Activated CD8-positive, alpha-beta memory T cell treated with anti-CD3 and anti-CD28 coated beads for 4 hours (primary cell): ENCODE measurements at places on chromosomes 3 and 15.
A peak's percentile ranks its signal among the peaks of the same experiment; 100 is the strongest.

GRCh38 chr3:195160257-195160898 lies 110.6 kb downstream of the XXYLT1 start:
- no peak for DNase-seq

- DNase-seq: no peak
These were observed 241.8 kb downstream of the TBC1D5 start for GRCh38 chr3:17500618-17501017.

GRCh38 chr3:179072100-179072438 lies 460 bp upstream of the ZMAT3 start:
- DNase-seq: peak; percentile 23

DNA sequence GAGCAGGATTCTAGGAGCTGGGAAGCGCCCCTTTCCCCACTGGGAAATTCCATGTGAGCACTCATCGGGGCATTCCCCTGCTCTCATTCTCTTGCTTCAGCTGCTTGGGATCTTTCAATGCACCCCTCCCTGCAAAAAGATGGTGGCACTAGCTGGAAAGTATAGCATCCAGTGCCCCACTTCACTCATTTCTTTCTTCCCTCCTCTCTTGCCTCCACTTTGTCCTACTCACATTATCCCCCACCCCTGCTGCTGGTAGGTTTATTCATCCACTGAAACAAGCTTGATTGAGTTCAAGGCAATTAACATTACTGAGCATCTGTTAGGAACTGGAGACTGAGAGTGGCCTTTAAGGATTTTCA lies 84.8 kb upstream of the LIMD1 start:
- DNase-seq: no peak

GRCh38 chr15:74896316-74896715 lies 6.5 kb downstream of the MPI start:
- DNase-seq: no peak

- no peak for DNase-seq
These were observed 1332.8 kb downstream of the ZPLD1 start for GRCh38 chr3:103767635-103768034.

DNA sequence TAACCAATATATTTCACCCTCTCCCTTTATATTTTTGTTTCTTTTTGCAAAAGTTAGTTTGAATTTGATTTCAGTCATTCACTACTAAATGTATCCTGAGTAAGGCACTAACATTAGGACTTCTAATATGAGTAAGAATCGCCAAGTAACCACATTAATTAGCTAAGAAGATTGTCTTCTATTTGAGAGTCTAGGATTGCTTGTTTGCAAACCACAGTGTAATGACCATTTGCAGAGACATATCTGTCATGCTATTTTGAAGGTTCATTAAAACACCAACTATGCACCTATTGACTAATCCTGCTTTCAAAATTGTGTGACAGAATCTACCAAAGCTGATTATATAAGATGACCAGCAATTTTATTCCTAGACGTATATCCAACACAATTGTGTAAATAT lies 5.3 kb upstream of the EID1 start:
- DNase-seq: no peak

DNA sequence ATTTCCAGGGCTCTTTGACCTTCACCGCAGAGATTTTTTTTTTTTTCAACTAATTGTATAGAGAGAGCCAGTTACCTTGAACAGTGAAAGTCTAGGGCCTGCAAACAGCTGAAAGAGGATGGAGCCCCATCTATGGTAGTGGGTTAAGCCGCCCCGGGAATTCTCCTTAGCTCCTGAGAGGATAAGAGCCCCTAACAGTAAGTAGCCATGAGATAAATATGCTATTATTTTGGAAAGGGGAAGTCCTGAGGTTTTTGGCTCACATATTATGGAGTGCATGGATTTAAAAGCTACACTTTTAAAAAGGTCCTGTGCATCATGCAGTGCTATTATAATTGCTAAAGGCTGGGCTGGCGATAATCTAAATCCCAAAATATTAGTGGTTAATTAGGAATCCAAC lies 115.0 kb downstream of the FBN1 start:
- DNase-seq: no peak

GRCh38 chr3:160460033-160460432 lies 10.4 kb upstream of the TRIM59 start:
- no peak for DNase-seq

- no peak for DNase-seq
These were observed 66.1 kb upstream of the SPRED1 start for GRCh38 chr15:38186507-38186906.

GRCh38 chr3:124928333-124929202 lies 6.0 kb downstream of the MUC13 start:
- DNase-seq: peak; percentile 35

DNA sequence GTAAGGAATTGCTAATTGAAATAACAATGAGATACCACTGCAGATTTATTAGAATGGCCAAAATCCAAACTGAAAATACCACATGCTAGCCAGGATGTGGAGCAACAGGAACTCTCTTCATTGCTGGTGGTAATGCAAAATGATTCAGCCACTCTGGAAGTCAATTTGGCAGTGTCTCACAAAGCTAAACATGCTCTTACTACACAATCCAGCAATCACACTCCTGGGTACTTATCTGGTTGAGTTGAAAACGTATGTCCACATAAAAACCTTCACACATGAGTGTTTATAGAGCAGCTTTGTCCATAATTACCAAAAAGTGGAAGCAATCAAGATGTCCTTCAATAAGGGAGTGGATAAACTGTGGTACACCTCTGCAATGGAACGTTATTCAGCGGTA lies 113.3 kb downstream of the SMAD6 start:
- DNase-seq: no peak

DNA sequence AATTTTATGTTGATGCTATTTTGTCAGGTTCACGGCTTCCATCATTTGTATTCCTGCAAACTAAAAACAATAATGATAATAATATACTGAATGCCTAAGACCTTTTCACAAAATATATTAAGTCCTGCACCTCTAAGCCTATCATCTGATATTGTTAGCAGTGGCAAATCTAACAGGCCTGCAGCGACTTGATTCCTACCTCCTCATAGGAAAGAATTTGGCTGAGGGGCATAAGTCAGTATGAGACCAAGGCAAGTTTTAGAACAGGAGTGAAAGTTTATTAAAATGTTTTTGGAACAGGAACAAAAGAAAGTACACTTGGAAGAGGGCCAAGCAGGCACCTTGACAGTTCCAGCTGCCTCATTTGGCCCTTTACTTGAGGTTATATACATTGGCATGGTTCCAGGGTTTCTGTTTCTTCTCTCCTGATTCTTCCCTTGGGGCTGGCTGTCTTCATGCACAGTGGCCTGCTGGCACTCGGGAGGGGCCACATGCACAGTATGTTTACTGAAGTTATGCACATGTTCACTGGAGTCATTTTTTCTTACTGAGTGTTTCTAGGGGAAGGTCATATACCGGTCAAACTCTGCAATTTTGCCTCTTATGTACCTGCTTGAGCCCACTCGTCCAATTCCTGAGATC lies 418.1 kb downstream of the EPHA6 start:
- no peak for DNase-seq

DNA sequence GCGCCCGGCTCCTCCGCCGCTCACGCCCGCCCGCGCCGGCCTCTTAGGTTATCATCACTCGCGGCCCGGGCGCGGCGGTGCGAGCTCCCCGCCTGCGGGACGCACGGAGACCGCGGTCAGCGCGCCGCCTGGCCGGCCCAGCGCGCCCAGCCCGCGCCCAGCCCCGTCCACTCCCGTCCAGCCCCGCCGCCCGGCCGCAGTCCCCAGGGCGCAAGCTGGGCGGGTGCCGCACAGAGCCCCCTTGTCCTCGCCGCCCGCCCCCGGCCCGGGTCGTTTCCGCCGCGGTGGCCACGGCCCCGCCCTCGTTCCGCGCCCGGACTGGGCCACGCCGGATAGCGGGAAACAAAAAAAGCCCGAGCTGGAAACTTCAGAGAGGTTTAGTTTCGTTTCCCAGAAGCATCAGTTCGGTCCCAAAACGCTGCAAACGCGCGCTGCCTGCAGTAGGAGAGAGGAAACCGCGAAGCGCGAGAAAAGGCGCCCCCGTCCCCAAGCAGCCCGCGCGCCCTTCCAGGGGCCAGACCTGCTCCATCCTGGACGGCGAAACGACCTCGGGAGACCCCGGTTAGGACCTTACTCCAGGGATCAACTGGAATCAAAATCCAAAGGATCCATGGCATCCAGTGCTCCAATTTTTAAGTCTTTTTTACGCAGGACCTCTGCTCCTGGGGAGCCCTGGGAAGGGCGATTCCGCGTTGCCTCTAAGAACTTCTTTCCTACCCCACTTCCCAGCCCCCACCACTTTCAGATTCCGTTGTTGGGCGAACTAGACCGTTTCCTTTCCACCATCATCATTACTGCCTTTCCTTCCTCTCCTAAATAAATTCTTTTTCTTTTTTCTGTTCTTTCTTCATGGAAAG lies at the start of gene ATP10A:
TSS of gene ATP10A (minus strand) at position 217 of the 857 bp plus-strand sequence. CDS start 231 bp downstream, outside the sequence.
- no peak for DNase-seq

- DNase-seq: no peak
These were observed 16.7 kb upstream of the ISLR start for GRCh38 chr15:74156678-74157411.

- DNase-seq: no peak
These were observed 3.1 kb downstream of the PLXNA1 start for GRCh38 chr3:126986001-126986400.

- DNase-seq: no peak
These were observed 54.8 kb downstream of the ARHGEF26 start for GRCh38 chr3:154176036-154176435.

- no peak for DNase-seq
These were observed 10.6 kb downstream of the LAMP3 start for GRCh38 chr3:183151821-183152351.

GRCh38 chr3:124680521-124680920 lies 49.7 kb upstream of the UMPS start:
- DNase-seq: no peak

DNA sequence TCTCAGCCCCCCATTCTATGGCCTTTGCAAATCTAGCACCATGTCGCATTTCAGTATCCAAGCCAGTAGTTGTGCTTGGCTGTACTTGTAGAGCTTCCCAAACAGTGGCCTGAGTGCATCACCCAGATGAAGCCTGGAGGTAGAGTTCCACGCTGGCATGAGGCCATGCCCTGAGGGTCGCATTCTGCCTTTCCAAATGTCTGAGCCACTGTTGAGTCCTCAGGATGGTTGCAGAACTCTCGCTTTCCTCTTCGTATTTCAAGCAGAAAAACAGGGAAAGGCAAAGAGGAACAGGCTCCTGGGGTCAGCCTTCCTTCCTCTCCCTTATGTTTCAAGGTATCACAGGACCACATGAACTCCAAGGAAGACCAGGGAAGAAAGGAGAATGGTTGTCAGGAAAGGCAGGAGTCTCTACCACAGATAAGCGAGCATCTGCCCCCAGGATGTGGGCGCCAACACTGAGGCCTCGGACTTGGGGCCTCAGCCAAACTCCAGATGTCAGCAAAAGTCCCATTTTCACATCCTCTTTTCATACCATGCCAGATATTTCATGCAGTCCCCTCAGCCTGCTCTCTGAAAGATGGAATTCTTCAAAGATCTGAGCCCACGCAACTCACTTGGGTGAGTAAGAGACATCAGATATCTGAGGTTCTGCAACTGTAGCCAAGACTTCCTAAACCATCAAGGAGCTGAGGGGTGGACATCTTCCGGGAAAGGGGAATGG lies 19.4 kb upstream of the PRR20G start:
- DNase-seq: no peak

DNA sequence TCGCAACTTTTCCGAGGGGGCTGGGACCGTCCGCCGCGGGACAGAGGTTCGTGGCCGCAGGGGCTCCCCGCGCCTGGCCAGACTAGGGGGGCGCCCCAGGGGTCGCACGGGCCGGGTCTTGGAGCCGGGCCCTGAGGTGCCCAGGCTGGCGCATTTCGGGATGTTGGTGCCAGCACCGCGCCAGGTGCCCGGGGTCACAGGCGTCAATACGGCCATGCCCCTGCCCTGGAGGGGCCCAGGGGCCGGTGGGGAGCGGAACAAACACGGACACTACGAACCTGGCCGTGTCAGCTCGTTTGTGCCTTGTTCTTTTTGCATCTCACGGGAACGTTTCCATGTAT lies 366 bp downstream of the TM6SF1 start:
- no peak for DNase-seq

DNA sequence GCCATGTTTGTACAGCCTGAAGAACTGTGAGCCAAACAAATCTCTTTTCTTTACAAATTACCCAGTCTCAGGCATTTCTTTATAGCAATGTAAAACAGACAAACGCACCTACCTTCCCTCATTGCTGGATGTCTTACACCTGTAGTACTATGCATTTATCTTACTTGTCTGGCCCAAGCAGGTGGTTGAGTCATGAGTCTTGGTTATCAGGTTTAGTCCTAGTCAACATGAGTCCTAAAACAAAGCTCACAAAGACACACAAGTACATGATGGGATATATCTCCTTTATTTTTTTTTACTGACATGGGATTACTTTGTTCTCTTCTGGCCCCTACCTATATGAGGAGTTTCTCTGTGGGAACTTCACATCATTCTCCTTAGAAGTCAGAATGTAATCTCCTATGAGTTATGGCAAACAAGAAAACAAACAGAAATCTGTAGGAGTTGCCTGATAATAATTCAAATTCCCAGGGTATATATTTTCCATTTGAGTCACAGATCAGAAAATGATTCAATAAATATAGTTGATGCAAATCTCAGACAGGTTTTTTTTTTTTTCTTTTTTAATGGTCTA lies 33.6 kb upstream of the PLSCR2 start:
- no peak for DNase-seq

GRCh38 chr3:44995142-44995770 lies 19.2 kb downstream of the EXOSC7 start:
- no peak for DNase-seq

GRCh38 chr15:69513450-69513960 lies 60.9 kb downstream of the RPLP1 start:
- no peak for DNase-seq

GRCh38 chr3:109702976-109703375 lies 365.6 kb upstream of the DPPA4 start:
- no peak for DNase-seq

DNA sequence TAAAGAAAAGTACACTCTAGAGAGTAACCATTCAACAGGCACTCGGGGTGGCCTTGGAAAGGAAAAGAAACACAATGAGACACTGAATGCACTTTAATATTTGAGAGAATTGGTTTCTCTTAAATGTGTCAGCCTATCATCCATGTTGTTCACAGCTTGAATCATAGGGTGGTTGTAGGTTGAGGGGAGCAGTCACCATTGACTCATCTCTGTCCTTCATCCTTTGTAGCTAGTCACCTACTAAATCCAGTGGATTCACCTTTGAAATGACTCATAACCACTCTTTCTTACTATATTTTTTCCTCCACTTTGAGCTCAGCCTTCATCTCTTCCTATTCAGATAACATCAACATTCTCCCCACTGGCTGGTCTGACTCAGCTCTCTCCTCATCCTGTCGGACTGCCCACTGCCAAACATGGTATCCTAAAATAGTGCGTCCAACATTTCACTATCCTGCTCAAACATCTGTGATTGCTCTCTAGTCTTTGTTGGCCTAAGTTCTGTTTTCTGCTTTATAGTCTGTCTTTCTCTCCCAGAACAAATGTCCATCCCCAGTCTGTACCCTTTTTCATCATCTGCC lies 182.7 kb upstream of the GADL1 start:
- no peak for DNase-seq
